ENCODE measurements at places on chromosomes 2 and 18. TPM values are rescaled to one million over a fixed set of nuclear protein-coding genes. Genes with fewer than 3 reads are reported as not detected.

DNA sequence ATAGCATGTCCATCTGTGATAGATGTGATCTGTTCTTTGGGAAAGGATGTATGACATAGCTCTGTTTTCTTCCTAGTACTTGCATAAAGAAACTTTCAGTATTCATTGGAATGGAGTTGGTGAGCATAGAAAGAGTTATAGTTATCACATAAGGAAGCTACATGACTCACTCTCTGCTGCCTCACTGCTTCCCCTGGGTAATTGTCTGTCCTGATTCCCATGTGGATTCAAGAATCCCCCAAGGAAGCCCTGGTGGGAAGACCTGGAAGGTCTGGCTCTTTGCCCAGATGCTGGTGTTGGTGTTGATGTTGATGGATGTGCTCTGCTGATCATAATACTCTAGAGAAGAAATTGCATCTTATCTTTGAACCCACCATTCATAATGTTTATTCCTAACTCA, 60.6 kb downstream of the PTPN4 start:
- H3K36me3 ChIP-seq = peaks cover 24% of the 10 kb centered on the region
- no peak for DNase-seq
- no peaks in the 10 kb centered on the region for H3K27me3 ChIP-seq
- no peak overlapping the region for H3K4me3 ChIP-seq

GRCh38 chr2:30807249-30807648, at the start of gene CAPN13:
Gene CAPN13, minus strand, starts transcription at chr2:30807446. Its CDS starts 20,121 bp downstream, at chr2:30787325.
- H3K4me3 ChIP-seq = no peak within 1 kb of the TSS
- no peak for DNase-seq
- no peaks in the 10 kb centered on the region for H3K36me3 ChIP-seq
- no peaks in the 10 kb centered on the region for H3K27me3 ChIP-seq
- no peaks in the 10 kb centered on the region for H3K4me1 ChIP-seq

GRCh38 chr2:181552808-181553207, 95.6 kb downstream of the ITGA4 start:
- no peak overlapping the region for H3K4me3 ChIP-seq
- H3K27me3 ChIP-seq = no peaks in the 10 kb centered on the region
- no peaks in the 10 kb centered on the region for H3K4me1 ChIP-seq
- no peaks in the 10 kb centered on the region for H3K36me3 ChIP-seq

DNA sequence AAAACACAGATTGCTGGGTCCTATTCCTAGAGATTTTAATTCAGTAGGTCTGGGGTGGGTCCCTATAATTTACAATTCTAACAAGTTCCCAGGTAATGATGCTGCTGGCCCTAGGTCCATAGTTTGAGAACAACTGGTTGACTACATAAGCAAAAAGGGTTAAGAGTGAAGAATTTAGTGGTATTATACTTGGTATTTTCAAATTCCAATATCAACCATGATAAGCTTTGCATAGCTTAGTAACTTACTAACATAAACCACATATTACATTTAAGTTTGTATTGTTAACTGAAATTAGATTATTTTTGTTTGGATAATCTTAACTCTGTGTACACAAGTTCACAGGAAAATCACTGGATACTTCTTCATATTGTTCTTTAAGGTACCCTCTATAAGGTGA, 862.9 kb upstream of the ACVR2A start:
- H3K27me3 ChIP-seq = no peaks in the 10 kb centered on the region
- no peak for DNase-seq
- no peaks in the 10 kb centered on the region for H3K36me3 ChIP-seq
- H3K4me3 ChIP-seq = no peak overlapping the region

GRCh38 chr2:84918430-84918829, 13.0 kb downstream of the TMSB10 start:
- no peak overlapping the region for H3K4me3 ChIP-seq
- H3K4me1 ChIP-seq = peaks cover 23% of the 10 kb centered on the region
- H3K36me3 ChIP-seq = no peaks in the 10 kb centered on the region
- H3K27me3 ChIP-seq = no peaks in the 10 kb centered on the region
- peak overlapping the region; percentile 74 for H3K27ac ChIP-seq

- H3K27ac ChIP-seq = no peak overlapping the region
- DNase-seq = no peak
- no peaks in the 10 kb centered on the region for H3K4me1 ChIP-seq
- no peaks in the 10 kb centered on the region for H3K27me3 ChIP-seq
Measured at GRCh38 chr18:35609236-35609635, 27.7 kb downstream of the GALNT1 start.

REG3A gene
- not detected for polyA plus RNA-seq

GREB1 gene
- polyA plus RNA-seq = 0.15 TPM

MPP4 gene
- polyA plus RNA-seq = not detected
